ENCODE measurements at places on chromosomes 4 and X.

GRCh38 chrX:119638725-119639471 is 32.7 kb upstream of the NKRF start:
- DNase-seq: no peak

- peak; percentile 57 for DNase-seq
These were observed 725 bp downstream of the FAM120C start for GRCh38 chrX:54182194-54182863.

DNA sequence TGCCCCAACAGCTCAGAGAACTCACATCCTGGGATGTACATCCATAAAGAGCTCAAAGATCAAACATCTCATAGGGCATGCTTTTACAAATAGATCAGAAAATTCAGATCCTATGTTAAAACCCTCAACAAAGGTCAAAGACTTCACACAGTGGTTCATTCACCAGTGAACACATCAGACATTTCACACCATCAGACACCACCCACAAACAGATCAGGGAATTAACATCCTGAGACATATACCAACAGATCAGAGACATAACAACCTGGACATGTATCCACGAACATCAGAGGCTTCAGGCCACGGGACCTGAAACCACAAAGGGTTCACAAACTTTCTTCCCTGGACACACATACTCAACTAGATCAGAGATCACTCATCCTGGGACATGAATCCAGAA is 23.4 kb downstream of the SUV39H1 start:
- no peak for DNase-seq

DNA sequence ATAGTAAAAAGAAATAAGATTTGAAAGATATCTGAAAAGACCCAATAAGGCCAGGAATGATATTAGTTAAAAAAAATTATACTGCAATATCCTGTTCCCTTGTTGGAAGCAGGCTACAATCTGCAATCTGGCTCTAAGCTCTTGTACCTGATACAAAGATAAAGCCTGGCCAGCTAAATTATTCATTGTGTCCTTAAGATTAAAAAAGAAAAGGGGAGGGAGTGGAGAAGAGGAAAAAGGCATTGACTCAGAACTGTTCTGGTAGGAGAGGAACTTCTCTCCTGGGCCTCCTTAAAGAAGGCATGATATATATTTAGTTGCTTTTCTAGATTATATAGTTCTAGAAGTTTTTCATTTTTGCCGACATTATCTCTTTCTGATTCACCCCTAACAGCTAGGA is 46.7 kb downstream of the IRF2 start:
- no peak for DNase-seq
